ENCODE measurements at places on chromosomes 4 and X.

GRCh38 chr4:104492183-104492771 is 2.4 kb downstream of the CXXC4 start:
- peak; percentile 44 for DNase-seq

DNA sequence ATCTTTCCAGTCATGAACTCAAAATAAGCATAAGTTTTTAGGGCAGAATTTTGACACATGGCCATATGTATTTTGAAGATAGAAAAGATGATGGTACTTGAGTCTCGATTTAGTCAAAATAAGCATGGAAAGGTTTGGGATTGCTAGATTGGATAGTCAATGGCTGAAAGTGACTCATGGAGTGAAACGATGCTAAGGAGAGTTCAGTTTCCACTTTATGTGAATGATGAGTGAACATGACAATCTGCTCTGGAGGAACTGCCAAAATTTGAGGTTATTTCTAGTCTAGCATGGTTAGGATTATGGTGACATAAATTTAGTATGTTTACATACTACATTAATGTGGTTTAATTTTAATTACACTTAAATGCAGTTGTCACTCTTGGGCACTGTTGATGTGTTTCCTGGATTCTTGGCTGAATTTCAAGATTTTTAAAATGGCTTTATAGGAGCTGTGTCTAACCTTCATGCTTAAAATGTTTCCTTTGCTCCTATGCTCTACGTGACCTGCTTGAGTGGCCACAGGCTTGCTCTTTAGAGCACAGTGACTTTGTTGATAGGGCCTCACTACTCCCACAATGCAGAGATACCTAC is 17.1 kb downstream of the DDX3X start:
- peak; percentile 6 for DNase-seq

- no peak for DNase-seq
Observed at GRCh38 chrX:670645-671044, 40.1 kb downstream of the SHOX start.

- no peak for DNase-seq
Observed at GRCh38 chrX:12868747-12869146, 1.9 kb downstream of the TLR7 start.

DNA sequence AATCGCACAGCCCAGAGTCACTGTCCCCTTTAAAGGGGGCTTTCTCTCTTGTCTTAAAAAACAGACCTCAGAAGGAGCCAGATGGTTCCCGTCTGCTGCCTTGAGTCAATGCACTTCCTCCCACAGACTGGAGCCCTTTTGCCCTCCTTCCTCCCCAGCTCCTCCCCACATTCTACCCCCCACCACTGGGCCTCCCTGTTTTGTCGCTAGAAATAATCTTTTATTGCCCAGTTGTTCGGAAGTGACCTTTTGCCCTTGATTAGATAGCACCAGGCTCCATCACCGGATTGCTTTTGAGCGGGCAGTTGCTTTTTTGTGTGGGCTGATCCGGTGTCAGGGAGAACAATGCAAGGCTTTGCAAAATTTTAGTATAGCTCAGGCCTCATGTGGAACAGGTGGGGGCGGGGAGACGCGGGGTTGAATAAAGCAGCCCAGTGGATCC is 47.7 kb downstream of the SPRY1 start:
- DNase-seq = no peak

DNA sequence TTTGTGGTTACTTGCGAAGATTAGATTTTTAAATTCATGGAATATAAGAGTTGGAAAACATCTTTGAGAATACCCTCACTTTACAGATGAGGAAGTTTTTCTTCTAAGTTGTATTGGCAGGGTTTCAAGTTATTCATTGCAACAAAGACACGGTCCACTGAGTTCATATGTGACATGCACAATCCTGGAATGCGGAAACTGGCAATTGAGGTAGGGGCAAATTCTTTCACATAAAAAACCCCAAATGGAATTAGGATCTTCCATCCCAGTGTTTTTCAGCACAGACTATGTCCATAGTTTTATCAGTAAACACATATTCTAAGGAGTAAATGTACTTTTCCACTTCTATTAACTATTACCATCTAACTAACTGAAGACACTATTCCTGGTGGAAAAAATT is 81.8 kb upstream of the NAP1L5 start:
- no peak for DNase-seq

DNA sequence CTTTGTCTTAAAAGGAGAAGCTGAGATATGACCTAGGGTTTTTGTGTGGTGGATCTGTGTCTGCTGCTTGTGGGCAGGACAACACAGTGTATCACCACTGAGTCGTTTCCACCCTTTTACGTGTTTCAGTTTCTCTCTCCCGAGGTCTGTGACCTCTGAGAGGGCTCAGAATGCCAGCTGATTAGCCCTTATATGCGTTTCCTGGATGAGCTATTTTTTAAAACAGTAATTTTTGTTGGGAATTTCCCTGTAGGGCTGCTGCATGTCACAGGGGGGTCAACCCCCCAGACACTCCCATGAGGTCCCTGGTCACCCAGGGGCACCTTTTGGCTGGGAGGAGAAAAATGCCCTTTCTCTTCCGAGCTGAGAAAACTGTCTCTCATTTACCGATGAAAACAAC is 170.4 kb upstream of the CASK start:
- no peak for DNase-seq

DNA sequence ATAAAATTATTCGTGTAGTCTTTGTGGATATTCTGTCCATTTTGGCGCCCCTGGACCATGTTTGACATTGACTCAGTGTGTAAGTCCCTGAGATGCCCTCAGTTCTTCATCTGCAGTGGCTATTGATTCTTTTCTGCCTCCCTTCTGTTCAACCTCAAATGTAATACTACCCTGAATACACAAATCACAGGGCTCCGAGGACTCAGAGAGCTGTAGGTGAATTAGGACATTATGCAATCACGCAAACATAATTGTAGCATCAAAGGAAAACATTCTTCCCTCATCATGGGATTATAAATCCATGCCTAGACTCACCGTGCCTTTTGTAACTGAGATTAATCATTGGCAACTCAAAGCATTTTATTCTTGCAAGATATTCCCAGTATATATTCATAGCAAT is 161.4 kb upstream of the PACRGL start:
- peak; percentile 81 for DNase-seq

- no peak for DNase-seq
Observed at GRCh38 chr4:179110356-179110755, 1668.1 kb upstream of the AGA start.

- DNase-seq = no peak
Observed at GRCh38 chr4:10192331-10192730, 75.7 kb upstream of the WDR1 start.

- DNase-seq = no peak
Observed at GRCh38 chr4:102342404-102343074, 2.7 kb downstream of the SLC39A8 start.

DNA sequence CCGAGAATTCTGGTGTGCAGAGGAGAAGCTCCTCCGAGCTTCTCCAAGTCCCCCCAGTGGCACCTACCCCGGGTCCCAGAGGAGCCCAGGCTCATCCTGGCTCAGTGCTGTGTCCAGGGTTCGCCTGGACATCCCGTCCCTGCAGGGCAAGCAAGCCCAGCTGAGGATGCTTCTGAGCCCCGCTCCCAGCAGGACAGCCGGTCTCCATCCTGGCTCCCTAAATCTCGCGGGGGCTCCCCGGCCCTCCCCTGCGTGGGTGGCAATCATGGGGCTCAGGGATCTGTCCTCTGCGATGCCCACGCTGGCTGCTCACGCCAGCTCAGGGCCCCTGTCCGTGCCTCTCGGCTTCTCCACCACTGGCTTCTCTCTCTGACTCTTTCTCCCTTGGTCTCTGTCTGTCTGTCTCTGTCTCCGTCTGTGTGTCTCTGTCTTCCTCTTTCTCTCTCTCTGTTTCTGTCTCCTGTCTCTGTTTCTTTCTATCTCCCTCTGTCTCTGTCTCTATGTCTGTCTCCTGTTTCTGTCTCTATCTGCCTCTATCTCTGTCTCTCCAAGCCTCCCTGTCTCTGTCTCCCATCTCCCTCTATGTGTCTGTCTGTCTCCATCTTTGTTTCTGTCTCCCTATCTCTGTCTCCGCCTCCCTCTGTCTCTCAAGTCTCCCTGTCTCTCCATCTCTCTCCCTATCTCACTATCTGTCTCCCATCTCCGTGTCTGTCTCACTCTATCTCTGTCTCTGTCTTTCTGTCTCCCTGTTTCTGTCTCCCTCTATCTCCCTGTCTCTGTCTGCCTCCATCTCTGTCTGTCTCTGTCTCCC is 27.8 kb upstream of the SLC25A6 start:
- DNase-seq = no peak

DNA sequence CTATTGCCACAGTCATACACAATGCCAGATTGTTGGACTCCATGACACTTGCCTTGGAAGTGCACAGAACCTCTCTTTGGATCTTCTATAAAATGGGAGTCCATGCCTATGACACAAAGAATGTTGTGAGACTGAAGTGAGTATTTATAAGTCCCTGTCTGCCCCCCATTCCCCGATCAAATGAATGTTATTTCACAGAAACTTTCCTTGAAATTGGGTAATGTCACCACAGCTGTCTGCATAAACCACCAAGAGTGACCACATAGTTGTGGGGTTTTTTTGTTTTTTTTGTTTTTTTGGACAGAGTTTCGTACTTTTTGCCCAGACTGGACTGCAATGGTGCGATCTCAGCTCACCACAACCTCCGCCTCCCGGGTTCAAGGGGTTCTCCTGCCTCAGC is 27.1 kb upstream of the REST start:
- DNase-seq = no peak

DNA sequence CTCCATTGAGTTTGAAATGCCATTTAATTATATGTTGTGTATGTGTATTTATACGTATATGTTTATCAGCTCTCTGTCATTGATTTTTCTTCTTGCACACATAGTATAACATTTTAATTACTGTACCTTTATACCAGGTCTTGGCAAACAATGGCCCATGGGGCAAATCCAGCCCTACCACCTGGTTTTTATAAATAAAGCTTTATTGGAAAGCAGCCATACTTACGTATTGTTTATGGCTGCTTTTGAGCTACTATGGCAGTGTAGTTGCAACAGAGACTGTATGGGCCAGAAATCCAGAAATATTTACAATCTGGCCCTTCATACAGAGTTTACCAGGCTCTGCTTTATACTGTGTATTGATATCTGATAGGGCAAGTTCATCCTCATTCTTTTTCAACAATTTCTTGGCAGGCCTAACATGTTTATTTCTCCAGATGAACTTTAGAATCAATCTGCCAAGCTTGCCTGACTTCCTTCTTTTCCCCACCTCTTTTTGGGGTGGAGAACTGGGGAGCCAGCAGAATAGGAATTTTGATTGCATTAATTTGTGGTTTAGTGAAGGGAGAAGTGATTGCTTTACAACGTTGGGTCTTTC is 15.8 kb downstream of the DCUN1D4 start:
- DNase-seq = no peak

- no peak for DNase-seq
Observed at GRCh38 chr4:3858046-3858730, 92.0 kb downstream of the ADRA2C start.

DNA sequence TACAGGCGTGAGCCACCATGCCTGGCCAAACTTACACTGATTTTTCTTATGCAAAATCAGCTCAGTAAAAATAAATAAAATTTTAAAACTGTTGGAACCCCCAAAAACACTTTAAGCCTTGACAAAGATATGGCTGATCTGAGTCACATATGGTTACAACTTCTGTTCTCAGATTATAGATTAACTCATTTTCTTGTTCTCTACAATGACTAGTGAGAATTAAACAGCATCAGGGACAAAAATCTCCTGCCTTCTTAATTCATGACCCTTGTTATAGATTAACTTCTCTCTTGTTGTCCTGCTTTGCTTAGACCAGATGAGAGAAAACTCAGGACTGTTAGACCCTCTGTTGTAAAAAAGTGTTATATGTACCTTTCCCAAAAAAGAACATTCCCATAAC is 24.2 kb upstream of the EXOC1L start:
- no peak for DNase-seq

DNA sequence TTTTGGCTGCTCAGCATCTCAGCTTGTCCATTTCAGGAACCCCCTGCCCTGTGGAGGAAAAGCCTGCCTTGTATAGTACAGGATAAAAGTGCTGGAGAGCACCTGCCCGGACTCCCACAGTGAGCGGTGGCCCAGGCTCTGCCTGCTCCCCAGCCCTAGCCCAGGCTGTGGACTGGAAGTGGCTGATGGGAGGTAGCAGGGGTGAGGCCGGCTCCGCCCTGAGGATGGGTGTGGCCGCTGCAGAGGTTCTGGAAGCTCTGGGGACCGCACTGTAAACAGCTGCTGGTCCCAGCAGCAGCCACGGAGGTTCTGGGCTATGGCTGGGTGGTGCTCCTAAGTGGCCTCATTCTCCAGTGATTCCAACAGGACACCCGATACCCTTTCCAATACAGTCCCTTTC is 56.6 kb upstream of the HELT start:
- DNase-seq = no peak

- no peak for DNase-seq
Observed at GRCh38 chrX:99137488-99137887, 1272.6 kb downstream of the PCDH19 start.

DNA sequence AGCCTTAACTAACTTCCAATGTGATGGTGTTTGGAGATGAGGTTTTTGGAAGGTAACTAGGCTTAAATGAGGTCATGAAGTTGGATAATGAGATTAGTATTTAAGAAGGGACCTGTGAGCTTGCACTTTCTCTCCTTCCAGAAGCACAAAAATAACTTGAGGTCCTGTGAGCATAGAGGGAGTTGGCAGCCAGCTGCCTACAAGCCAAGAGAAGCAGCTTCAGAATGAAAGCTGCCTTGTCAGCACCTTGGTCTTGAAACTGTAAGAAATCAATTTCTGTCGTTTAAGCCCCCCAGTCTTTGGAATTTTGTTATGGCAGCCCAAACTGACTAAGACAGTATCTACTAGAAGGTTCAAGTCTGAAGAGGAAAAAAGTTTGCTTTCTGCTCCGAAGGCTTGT is 280.2 kb upstream of the GALNTL6 start:
- DNase-seq = no peak

- DNase-seq = no peak
Observed at GRCh38 chrX:119190091-119190681, 45.9 kb upstream of the PGRMC1 start.

- DNase-seq = no peak
Observed at GRCh38 chr4:69748173-69748572, 12.2 kb downstream of the SULT1B1 start.

DNA sequence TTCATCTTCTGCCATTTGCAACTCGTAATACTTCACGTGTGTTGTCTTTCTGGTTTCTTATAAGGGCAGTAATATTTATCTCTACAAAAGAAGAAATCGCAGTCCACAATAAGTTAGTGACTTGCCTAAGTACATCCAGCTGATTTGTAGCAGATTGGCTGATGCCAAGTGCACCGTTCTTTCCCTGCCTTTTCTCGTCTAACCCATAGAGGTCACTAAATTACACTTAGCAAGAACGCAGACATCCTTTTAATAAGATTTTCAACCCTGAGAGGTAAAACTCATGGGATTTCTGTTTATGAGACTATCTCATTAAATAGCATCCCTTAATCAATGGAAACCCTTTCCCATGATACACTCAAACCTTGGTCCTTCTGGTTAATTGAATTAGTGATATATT is 408.6 kb upstream of the ACTRT1 start:
- DNase-seq = no peak

DNA sequence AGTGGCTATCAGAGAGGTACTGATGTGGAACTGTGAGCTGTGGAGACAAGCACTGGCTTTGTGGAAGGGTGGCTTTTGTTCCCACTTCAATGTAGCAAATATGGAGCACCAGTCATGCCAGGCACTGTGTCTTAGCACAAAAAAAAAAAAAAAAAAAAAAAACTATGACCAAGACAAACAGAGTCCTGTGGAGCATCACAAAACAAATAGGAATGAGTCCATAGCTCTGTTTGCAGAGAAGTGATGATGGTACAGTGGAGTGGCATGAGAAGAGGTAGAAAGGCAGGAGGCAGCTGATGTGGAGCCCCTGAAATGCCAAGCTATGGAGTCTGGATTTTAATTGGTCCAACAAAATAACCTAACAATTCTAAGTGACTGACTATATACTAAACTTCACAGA is 116.9 kb downstream of the RAB28 start:
- peak; percentile 98 for DNase-seq

GRCh38 chrX:72395237-72395636 is 89.5 kb upstream of the CITED1 start:
- no peak for DNase-seq

All from NCI-H2029 treated with DMSO at 0.1 percent for 48 hours (cell line).